ENCODE measurements at places on chromosomes 4 and X.

- no peak overlapping the region for H3K4me3 ChIP-seq
- no peaks in the 10 kb centered on the region for H3K27me3 ChIP-seq
- peaks cover 10% of the 10 kb centered on the region for H3K36me3 ChIP-seq
- 0 out of 2 replicates have a peak overlapping the region, but pooled peaks have one; percentile 2 for H3K27ac ChIP-seq
- DNase-seq = no peak
Measured at GRCh38 chr4:139458543-139458942, 4.6 kb downstream of the RAB33B start.

DNA sequence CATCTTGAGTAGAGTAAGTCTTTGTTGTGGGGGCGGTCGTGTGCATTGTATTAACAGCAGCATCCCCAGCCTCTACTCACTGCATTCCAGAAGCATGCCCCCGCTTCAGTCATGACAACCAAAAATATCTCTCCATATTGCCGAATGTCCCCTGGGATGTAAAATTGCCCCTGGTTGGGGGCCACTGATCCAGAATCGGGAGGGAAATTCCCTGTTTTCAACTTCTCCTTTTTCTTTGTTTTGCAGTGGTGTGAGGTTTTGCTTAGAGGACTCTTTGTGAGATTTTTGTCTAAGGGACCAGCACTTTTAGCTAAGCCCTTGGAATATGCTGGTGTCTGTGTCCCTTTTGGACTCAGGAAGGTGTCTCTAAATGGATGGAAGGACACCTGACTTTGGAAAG lies 3.0 kb upstream of the IL13RA1 start:
- H3K27ac ChIP-seq = no peak overlapping the region
- H3K4me1 ChIP-seq = peaks cover 9% of the 10 kb centered on the region
- DNase-seq = no peak
- H3K27me3 ChIP-seq = no peaks in the 10 kb centered on the region
- H3K36me3 ChIP-seq = no peaks in the 10 kb centered on the region
- H3K4me3 ChIP-seq = no peak overlapping the region

DNA sequence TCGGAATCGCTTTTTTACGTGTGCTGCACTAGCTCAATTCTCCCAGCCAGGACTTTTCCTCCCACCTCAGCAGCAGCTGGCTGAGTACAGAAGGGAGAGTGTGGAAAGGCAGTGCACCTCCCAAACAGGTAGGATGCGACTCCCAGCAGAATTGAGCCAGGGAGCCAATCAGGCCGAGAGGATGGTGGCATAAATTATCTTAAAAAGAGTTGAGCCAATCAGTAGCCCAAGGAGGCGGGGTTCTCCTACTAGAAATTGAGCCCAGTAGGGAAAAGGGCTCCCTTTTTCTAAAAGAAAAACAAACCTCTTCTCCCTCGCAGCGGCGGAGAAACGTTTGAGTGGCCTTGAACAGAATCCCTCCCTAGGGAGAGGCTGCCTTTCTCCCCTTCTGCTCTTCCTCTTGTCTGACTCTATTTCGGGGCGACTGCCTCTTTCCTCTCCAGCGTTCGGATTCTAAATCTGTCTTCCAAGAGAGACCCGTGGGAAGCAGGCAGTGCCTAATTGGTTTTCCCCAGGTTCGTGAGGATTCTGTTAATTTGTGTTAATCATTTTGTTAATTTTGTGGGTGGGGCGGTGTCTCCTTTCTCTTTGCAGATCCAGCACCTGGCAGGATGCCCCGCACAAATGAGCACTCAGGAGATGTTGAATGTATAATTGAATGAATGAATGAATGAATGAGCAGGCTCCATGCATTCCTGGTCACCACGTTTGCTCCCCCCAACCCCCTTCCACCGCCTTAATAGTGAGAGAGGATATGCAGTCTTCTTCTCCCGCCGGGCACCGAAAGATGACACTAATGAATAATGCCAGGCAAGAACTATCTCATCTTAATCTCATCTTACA lies at the start of gene GABRG1:
TSS of gene GABRG1 (minus strand) at position 142 of the 843 bp plus-strand sequence. CDS start at position 1, 141 bp downstream.
- no peaks in the 10 kb centered on the region for H3K36me3 ChIP-seq
- H3K27me3 ChIP-seq = no peaks in the 10 kb centered on the region
- no peak for DNase-seq
- no peak within 1 kb of the TSS for H3K4me3 ChIP-seq
- H3K4me1 ChIP-seq = no peaks in the 10 kb centered on the region

- no peaks in the 10 kb centered on the region for H3K36me3 ChIP-seq
- H3K4me1 ChIP-seq = no peaks in the 10 kb centered on the region
- no peak overlapping the region for H3K4me3 ChIP-seq
Measured at GRCh38 chr4:42395595-42395994, 1.7 kb upstream of the SHISA3 start.

DNA sequence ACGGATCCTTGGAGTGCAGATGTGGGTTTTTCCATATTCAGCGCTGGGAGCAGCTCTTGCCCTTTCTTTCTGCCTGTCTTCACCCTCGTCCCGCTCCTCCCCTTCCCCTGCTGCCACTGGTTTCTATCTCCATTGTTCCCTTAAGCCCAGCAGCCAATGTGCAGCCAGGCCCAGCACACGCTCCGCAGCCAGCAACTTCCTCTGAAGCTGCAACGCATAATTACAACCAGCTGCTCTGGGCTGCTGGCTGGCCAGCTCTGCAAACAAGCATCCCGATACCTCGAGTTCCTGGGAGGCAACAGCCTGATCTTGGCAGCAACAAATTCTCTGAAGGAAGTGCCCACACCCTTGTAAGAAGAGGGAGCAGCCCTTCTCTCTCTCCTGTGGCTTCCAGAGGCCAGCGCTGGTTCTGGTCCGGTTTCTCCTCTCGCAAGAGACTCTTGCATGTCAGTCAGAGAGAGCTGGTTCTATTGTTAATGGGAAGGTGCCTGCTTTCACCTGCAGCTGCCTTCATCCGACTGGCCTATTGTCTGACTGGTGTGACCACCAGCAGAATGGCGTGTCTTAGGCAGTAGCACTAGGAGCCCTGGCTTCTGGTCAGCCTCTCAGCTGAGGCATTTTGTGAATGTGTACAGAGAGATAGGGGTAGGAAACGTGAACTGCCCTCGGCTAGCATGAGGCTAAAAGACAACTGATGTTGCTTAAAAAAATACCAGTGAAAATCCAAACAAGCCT lies 83.8 kb upstream of the MAML3 start:
- peak; percentile 88 for DNase-seq
- peak overlapping the region; percentile 23 for H3K4me3 ChIP-seq
- peak overlapping the region; percentile 76 for H3K27ac ChIP-seq
- H3K36me3 ChIP-seq = no peaks in the 10 kb centered on the region
- no peaks in the 10 kb centered on the region for H3K27me3 ChIP-seq

- DNase-seq = no peak
- no peak overlapping the region for H3K4me3 ChIP-seq
- H3K27me3 ChIP-seq = no peaks in the 10 kb centered on the region
Measured at GRCh38 chr4:113335746-113336145, 286.3 kb downstream of the ANK2 start.

DNA sequence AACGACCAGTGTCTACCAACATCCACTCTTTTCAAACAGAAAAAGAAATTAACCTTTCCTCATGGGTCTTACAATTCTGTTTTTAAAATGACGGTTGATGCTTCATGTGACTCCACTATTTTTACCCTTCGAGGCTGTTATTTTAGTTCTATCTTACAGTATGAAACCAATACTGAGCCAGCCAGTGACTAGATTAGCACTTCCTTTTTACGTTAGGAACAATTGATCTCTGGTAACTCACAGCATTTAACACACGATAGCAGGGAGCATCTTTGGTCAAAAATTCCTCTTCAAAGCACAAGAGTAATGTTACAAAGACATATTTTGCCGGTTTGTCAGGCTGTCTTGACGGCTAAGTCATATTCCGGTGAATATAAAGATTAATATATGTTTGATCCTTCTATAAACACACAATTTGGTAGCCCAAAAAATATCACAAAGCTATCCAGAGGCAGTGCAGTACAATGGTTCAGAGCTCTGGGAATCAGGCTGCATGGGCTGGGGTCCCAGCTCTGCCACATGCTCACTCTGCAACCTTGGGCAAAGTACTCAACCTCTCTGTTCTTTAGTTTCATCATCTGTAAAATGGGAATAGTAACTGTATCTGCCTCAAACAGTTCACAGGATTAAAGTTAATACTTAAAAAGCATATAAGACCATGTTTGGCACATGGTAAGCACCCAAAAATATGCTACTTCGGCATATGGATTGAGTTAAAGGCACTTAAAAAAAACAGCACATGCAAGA lies 62.9 kb upstream of the TXK start:
- peaks cover 8% of the 10 kb centered on the region for H3K4me1 ChIP-seq
- no peaks in the 10 kb centered on the region for H3K27me3 ChIP-seq
- peak; percentile 51 for DNase-seq
- no peaks in the 10 kb centered on the region for H3K36me3 ChIP-seq
- no peak overlapping the region for H3K4me3 ChIP-seq
- H3K27ac ChIP-seq = no peak overlapping the region

GRCh38 chr4:25667931-25668557 lies 12.4 kb downstream of the SLC34A2 start:
- no peak overlapping the region for H3K4me3 ChIP-seq
- no peak overlapping the region for H3K27ac ChIP-seq
- DNase-seq = peak; percentile 62
- H3K27me3 ChIP-seq = no peaks in the 10 kb centered on the region

- no peak overlapping the region for H3K27ac ChIP-seq
- H3K36me3 ChIP-seq = no peaks in the 10 kb centered on the region
- no peak overlapping the region for H3K4me3 ChIP-seq
- no peaks in the 10 kb centered on the region for H3K27me3 ChIP-seq
- H3K4me1 ChIP-seq = no peaks in the 10 kb centered on the region
Measured at GRCh38 chr4:169079942-169080827, 70.1 kb upstream of the CBR4 start.

DNA sequence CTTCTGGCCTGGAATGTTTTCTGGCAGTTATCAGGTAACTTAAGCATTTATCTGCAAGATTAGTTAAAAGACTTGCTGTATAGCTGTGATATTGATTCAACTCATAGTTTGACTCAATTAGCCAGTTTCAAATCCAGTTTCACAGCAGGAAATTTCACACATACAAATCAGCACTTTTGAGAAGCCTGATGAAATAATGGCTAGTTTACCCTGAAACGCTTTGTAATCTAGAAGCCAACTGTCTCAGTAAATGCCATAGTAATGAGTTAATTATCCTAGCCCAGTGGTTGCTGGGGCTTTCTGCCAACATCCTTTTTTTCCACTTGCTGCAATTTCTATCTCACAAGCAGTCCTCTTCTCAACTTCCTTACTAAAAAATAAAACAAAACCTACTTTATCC lies 53.1 kb downstream of the ARHGEF38 start:
- no peaks in the 10 kb centered on the region for H3K36me3 ChIP-seq
- no peaks in the 10 kb centered on the region for H3K4me1 ChIP-seq
- no peak for DNase-seq
- no peak overlapping the region for H3K4me3 ChIP-seq

DNA sequence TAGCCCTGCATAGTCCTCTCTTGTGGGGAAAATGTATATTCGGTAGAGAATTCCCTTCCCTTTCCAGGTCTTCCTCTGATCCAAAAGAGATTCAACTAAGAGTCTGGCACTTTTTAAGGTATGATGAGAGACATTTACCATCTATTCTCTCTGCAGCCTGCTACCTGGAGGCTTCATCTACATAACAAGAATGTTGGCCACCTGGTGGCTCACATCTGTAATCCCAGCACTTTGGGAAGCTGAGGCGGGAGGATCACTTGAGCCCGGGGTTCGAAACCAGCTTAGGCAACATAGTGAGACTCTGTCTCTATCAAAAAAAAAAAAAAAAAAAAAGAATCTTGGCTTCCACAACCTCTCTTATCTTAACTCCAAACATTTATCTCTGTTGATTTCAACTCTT lies 40.4 kb upstream of the NOCT start:
- no peaks in the 10 kb centered on the region for H3K36me3 ChIP-seq
- H3K27ac ChIP-seq = no peak overlapping the region
- H3K27me3 ChIP-seq = no peaks in the 10 kb centered on the region
- H3K4me1 ChIP-seq = peaks cover 15% of the 10 kb centered on the region

GRCh38 chrX:115452251-115452650 lies 108.7 kb upstream of the PLS3 start:
- no peaks in the 10 kb centered on the region for H3K4me1 ChIP-seq
- H3K27ac ChIP-seq = no peak overlapping the region
- no peaks in the 10 kb centered on the region for H3K27me3 ChIP-seq
- DNase-seq = no peak

- no peaks in the 10 kb centered on the region for H3K36me3 ChIP-seq
- no peak overlapping the region for H3K27ac ChIP-seq
- no peaks in the 10 kb centered on the region for H3K27me3 ChIP-seq
- H3K4me1 ChIP-seq = no peaks in the 10 kb centered on the region
Measured at GRCh38 chr4:38138363-38138762, 178.2 kb downstream of the PTTG2 start.

GRCh38 chr4:40587826-40588225 lies 41.8 kb downstream of the RBM47 start:
- no peak overlapping the region for H3K4me3 ChIP-seq
- no peak for DNase-seq
- H3K27me3 ChIP-seq = no peaks in the 10 kb centered on the region
- peaks cover 4% of the 10 kb centered on the region for H3K4me1 ChIP-seq
- H3K36me3 ChIP-seq = no peaks in the 10 kb centered on the region

DNA sequence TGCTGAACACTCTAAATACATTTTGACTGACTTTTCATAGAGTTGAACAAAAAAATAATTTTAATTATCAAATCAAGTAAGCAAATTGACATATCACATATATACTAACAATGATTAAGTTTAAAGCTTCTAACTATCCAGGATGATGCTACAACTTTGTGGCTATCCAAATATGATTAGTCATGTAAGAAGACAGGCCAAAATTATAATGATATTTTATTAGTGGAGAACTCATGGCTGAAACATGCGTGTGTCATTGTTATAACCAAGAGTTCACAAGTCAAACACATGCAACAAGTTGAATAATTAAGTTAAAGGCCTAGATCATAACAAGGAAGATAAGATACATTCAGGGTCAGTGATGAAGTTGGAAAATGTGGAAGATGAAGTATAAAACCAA lies 346.8 kb downstream of the FSTL5 start:
- H3K27ac ChIP-seq = no peak overlapping the region
- H3K4me1 ChIP-seq = no peaks in the 10 kb centered on the region
- H3K36me3 ChIP-seq = no peaks in the 10 kb centered on the region

GRCh38 chr4:181475359-181475758 lies 767.8 kb upstream of the TENM3 start:
- no peak overlapping the region for H3K27ac ChIP-seq
- no peaks in the 10 kb centered on the region for H3K27me3 ChIP-seq
- DNase-seq = no peak
- no peaks in the 10 kb centered on the region for H3K36me3 ChIP-seq
- H3K4me3 ChIP-seq = no peak overlapping the region

- H3K27me3 ChIP-seq = no peaks in the 10 kb centered on the region
- H3K36me3 ChIP-seq = no peaks in the 10 kb centered on the region
- H3K27ac ChIP-seq = no peak overlapping the region
Measured at GRCh38 chr4:163922302-163922701, 427.8 kb downstream of the TMA16 start.

- DNase-seq = no peak
- no peaks in the 10 kb centered on the region for H3K36me3 ChIP-seq
Measured at GRCh38 chr4:158450741-158451140, 70.9 kb upstream of the RXFP1 start.

- no peaks in the 10 kb centered on the region for H3K27me3 ChIP-seq
- no peak overlapping the region for H3K27ac ChIP-seq
- no peak for DNase-seq
- H3K4me3 ChIP-seq = no peak overlapping the region
- no peaks in the 10 kb centered on the region for H3K36me3 ChIP-seq
- H3K4me1 ChIP-seq = no peaks in the 10 kb centered on the region
Measured at GRCh38 chr4:81960961-81961360, 412.8 kb downstream of the HNRNPD start.
